NCI-H1930 (cell line): ENCODE measurements at places on chromosomes 16 and 17.

GRCh38 chr17:34757106-34757505 is 177.7 kb downstream of the TMEM132E start:
- no peak for DNase-seq

- no peak for DNase-seq
These were observed 230.9 kb downstream of the MRTFB start for GRCh38 chr16:14302031-14302398.

DNA sequence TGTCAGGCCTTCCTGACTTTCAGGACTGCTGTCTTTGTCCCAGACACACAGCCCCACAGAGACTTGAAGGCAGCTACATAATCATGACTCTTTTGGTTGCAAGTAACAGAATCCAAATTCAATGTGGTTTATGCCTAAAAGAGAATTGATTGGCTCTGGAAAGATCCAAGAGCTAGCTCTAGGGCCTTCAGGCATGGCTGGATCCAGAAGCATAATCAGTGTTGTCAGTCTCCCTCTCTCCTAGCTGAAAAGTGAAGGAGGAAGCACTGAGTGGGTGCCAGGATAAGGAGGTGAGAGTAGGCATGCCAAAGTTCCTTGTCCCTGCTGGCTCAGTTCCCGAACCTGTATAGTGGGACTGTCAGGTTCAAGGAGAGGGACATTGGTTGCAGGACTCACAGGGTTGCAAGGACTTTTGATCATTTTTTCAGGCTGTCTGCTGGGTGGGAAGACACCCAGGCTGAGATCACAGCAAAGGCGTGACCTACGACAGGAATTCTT is 25.5 kb downstream of the SNX20 start:
- DNase-seq = no peak

DNA sequence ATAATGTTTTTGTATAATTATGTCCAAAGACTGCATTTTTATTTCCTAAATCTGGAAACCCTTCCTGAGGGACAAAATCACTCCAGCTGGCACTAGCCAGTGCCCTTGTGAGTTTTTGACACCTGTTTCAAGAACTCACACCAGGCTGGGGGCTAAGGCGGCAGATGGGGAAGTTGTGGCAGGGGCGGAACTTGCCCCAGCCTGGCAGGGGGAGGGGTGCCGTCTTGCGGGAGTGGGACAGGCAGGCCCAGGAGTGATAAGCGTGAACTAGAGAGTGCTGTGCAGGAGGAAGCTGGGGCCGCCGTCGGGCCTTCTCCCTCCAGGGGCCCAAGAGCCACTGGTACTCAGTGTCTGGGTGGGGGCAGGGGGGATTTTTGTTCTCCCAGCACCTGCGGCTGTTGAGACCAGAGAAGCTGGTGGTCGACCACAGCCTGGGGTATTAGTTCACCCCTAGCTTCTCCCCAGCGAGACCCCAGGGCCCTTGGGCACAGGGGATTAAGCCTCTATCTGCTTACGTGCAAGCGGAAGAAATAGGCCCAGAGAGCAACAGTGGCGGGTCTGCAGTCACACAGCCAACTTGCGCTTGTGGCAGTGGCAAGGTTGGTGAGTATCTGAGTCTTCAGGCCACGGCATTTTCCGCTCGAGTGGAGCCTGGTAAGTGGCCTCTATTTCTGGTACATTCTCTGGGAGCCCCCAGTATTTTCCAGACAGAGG is 40.2 kb upstream of the PLCG2 start:
- no peak for DNase-seq

DNA sequence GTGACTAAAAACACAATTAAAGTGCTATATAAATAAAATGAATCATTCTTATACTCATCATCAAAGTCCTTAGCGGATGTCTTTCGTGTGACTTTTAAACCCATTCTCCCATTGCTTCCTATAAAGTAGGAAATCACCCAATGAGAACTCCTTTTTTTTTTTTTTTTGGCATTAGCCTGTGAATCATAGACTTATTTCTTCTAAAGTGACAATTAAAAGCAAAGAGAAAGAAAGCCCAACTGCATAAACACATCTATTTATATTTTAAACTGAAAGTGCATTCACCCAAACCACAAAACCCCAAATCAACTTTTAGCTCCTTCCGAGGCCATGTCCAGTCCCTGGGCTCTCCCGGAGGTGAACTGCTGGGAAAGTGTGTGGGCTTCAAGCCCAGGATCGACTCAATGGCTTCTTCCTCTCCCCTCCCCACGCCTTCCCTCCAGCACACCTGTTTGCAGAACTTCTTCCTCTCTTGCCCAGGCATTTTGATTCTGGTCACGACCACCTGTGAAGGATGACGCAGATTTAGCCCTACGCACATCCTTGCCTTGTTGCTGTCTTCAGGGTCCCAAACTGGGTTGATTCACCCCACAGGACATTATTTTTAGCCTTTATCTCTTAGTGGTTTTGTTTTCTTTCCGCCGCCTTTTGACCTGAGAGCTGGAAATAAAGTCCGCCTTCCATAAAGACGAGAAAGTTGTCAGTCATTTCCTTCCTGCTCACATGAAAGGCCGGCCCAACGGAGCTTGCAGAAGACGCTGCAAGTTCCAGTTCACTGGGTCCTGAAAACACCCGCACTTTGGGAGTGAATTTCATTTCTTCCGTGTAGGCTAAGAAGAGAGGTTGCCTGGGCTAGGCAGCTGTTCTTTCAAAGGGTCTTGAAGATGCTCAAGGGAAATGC is 166.8 kb downstream of the MAP2K6 start:
- no peak for DNase-seq

GRCh38 chr16:20307791-20308190 is 19.5 kb downstream of the GP2 start:
- DNase-seq = no peak

- no peak for DNase-seq
These were observed 176.8 kb downstream of the TANC2 start for GRCh38 chr17:63142836-63143235.

- no peak for DNase-seq
These were observed 11.0 kb upstream of the GPR139 start for GRCh38 chr16:20084624-20085226.

GRCh38 chr17:18056214-18056613 is 17.0 kb downstream of the GID4 start:
- no peak for DNase-seq

DNA sequence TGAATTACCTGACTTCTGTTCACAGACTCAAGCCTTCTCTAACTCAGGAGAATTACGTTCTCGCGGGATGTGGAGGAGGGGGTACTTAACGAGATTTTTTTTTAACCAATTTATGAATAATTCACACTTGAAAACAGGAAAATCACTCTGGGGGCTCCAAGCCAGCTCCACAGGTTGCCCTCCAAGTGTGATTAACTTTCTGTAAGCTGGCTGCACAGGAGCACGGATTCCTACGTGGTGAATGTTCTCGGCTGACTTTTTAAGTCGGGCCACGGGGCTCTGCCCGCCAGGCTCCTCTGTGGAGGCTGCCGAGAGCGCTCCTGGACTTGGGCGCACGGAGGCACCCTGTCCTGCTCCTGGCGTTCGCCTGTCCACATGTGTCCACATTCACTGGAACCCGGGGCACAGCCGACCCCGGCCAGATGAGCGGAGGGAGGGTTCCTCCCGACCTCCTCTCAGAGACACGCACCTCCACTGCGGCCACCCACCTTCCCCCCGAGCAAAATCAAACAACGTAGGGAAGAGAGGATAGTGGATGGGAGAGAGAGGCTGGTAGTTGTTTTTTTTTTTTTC is 147.1 kb upstream of the CHMP6 start:
- DNase-seq = no peak

DNA sequence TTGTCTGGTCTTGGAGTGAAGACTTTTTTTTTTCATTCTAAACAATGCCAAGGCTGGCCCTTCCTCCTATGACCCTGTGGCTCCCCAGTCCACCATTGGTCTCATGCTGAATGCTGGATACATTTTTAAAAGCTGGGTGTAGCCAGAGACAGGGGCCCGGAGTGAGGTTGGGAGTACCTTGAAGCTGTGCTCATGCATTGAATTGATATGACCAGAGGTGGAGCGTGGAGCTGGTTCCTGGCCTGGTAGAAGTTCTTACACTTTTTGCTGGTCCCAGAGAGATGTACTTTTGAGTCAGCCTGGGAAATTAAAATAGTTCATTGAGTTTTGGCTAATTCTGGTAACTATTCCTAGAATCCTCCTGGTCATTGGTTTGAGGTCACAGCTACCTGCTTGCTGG is 83.6 kb downstream of the CMIP start:
- no peak for DNase-seq

DNA sequence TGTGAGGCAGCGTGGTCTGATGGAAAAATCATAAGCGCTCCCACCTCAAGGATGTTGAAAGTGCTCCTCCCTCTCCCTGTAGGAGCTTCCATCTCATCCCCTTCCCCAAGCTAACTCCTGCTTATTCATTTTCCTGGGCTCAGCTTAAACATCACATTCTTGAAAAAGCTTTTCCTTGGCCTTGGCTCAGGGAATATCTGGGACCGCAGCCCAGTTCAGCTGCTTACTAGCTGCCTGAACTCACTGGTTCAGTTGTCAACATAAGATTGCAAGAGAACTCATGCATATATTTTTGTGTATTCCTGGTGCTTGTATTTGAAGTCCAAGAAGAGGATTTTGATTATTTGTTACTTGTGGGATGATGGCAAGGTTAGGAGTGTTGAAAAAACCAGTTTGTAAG is 91.5 kb downstream of the UTP18 start:
- DNase-seq = no peak

- no peak for DNase-seq
These were observed 25.7 kb downstream of the ARHGAP23 start for GRCh38 chr17:38453951-38454421.

DNA sequence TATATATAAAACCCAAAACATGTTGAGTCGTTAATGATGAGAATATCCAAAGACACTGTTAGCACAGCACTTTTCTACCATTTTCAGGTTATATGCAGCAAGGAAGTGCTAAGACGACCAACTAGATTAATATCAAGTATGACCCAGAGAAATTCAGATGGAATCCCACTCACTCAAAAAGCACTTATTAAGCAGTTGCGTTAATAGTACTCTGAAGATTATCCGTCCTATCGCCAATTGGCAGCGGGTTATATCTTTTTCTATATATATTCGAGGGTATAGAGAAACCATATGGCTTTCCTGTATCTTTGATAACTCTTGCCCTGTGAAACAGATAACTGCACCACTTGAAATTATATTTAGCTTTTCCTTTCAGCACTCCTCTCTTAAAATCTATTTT is 1.1 kb downstream of the CRLF3 start:
- no peak for DNase-seq

DNA sequence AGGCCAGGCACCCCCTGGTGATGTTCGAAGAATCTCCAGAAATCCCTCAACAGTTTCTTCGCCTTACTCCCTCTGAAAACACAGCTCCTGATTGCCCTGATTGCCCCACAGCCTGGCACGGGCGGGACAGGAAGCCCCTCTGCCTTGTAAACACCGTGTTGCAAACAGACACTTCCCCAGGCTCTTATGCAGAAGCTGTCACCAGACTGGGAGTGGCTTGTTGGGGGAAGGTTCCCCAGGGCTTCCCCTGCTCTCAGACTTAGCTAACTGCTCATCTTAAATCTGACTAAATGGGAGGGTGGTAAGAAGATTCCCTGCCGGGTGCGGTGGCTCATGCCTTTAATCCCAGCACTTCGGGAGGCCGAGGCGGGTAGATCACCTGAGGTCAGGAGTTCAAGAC is 11.2 kb downstream of the PIK3R5 start:
- no peak for DNase-seq

DNA sequence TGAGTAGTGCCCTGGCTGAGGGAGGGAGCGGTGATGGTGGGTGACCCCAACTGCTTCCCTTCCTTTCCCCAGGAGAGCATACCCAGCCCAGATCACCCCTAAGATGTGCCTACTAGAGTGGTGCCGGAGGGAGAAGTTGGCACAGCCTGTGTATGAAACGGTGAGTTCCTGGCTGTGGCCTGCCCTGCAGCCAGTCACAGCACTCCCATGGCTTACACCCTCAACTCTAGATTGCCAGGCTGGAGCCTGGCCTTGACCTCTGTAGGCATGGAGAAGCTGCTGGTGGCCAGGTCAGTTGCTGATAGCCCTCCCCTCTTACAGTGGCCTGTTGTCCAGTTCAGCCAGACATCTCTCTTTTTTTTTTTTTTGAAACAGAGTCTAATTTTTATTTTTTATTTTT is 8.6 kb upstream of the NFATC3 start:
- no peak for DNase-seq

DNA sequence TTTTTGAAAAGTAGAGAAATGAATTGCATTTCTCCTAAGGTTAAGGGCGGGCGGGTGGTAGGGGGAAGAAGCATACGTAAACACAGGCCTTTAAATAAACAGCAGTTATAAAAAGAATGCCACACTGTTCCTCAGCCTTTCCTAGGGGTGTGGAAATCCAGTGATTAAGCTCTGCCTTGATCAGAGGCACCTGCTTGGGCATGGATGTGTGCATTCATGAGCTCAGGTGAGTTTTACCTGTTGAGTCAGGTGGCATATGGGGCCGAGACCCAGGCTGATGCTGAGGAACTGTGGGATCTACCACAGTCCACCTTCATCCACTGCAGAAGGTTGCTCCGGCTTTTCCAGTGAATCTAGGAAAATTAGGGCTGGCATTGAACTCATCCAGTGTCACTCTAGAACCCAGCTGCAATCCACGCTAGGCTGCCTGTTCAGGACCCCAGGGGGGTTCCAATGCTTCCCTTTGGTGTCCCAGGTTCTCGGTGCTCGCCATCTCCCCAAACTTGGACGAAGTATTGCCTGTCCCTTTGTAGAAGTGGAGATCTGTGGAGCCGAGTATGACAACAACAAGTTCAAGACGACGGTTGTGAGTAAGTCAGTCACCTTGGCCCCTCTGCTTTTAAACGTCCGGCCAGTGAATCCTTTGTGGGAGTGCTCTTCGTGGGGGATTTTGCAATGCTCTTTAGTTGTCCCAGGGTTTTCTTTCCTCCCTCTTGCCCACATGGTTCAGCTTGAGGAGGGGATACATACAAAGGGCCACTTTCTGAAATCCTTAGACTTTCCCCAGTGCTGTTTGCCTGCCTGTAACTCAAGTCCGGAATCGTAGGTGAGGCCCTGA is 72.7 kb downstream of the SDR42E1 start:
- DNase-seq = no peak

- no peak for DNase-seq
These were observed 2.8 kb upstream of the IRX3 start for GRCh38 chr16:54289242-54289944.

- no peak for DNase-seq
These were observed 76.0 kb downstream of the METRNL start for GRCh38 chr17:83155128-83156121.

- no peak for DNase-seq
These were observed 6.5 kb upstream of the PNPO start for GRCh38 chr17:47934856-47935255.
